Lung (tissue), 17 donors: ENCODE measurements at places on chromosomes 7 and 10. TPM values are rescaled to one million over a fixed set of nuclear protein-coding genes. Genes with fewer than 3 reads are reported as not detected.
A peak's percentile ranks its signal among the peaks of the same experiment; 100 is the strongest.

DNA sequence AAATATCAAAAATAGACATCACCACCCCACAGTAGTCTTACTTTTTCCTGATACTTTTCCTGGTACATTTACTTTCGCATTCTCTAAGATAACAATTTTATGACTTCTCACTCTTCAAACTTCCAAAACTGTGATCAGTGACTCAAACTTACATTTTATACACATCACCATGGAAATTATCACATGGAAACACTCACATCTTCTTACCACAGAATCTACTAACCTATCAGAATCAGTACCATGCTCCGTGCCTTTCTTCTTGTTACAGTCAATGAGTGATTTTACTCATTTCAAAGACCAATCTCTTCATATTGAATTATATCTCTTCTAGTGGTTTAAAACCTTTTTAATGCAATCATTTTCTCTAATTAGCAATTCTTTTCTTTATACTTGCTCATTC lies 120.3 kb downstream of the PTEN start:
- H3K4me1 ChIP-seq, result no peaks in the 10 kb centered on the region
- no peak overlapping the region for H3K4me3 ChIP-seq
- H3K36me3 ChIP-seq, result no peaks in the 10 kb centered on the region
- DNase-seq, result no peak
- H3K27ac ChIP-seq, result no peak overlapping the region

Gene AKR1C8
- total RNA-seq, result not detected

DNA sequence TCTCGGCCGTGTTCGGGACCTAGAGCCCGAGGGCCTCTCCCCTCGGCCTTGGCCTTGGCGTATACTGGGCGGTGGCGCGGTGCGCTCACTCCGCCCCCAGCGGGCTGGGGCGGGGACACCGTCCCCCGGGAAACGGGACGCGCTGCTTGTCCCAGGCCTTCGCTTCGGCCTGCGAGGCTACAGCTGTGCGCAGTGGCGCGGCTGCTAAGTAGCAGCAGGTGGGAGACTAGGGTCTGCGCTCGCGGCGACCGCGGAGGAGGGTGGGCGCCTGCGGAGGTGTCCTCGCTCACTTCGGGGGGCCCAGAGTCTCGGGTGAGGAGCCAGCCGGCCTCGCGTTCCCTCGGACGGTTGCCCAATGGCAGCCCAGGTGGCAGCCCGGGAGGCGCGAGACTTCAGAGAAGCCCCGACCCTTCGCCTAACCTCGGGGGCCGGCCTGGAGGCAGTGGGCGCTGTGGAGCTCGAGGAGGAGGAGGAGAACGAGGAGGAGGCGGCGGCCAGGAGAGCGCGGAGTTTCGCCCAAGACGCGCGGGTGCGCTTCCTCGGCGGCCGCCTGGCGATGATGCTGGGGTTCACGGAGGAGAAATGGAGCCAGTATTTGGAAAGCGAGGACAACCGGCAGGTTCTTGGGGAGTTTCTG lies at the start of gene DNAH11:
Gene DNAH11 (plus strand): TSS at position 149 of the 637 bp plus-strand sequence. CDS start 207 bp downstream, at position 356.
- H3K27ac ChIP-seq, result no peak within 1 kb of the TSS
- H3K4me1 ChIP-seq, result no peaks in the 10 kb centered on the region
- peaks cover 3% of the 10 kb centered on the region for H3K27me3 ChIP-seq
- H3K4me3 ChIP-seq, result peak within 1 kb of the TSS; percentile 27
- DNase-seq, result peak; percentile 61

DNA sequence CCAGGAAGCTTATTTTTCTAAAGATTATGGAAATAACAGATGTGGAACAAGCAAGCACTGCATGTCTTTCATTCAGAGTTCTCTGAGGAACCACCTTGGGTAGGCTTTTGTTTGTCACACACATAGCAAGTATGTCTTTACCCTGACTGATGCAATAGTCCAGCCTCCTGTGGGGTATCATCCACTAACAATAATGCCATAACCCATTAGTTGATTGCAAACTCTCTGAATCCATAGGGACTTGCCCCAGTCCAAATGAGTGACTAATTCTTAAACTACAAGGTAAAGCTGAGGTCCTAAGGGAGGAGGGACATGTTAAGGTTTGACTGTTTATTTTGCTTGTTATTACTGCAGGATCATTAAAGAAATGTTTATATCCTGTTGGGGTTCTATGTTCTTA lies 151.4 kb upstream of the PRPS1L1 start:
- no peaks in the 10 kb centered on the region for H3K36me3 ChIP-seq
- H3K4me3 ChIP-seq, result no peak overlapping the region
- no peak overlapping the region for H3K27ac ChIP-seq
- no peak for DNase-seq
- no peaks in the 10 kb centered on the region for H3K4me1 ChIP-seq
- no peaks in the 10 kb centered on the region for H3K27me3 ChIP-seq

Gene NRF1
- total RNA-seq, result 19.0 TPM

GRCh38 chr7:86949779-86950260 lies 109.6 kb downstream of the ELAPOR2 start:
- DNase-seq, result no peak
- H3K27ac ChIP-seq, result no peak overlapping the region
- no peaks in the 10 kb centered on the region for H3K36me3 ChIP-seq
- H3K27me3 ChIP-seq, result no peaks in the 10 kb centered on the region
- H3K4me1 ChIP-seq, result no peaks in the 10 kb centered on the region
- H3K4me3 ChIP-seq, result no peak overlapping the region

DNA sequence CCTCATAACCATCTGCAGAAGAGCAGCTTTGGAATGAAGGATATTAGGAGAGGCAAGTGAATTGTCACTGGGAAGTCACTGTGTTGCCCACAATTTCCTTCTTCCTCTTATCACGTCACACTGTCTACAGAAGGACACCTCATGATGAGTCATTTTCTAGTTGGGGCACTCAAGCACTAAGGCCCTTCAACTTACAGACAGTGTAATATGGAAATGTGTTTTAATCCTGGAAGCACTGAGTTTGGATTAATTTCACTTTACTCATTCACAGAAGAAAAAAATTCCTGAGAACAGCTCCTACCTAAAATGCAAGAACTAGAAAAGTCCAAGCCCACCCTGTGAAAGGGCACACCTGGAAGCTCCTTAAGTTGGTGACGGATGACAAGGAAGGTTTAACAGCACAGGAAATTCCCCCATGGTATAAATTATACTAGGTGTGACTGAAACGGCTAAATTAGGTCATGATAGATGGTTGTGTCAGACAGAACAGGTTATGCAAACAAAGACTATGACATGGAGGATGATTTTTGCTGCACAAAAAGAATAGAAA lies 56.6 kb downstream of the PARD3 start:
- peaks cover 10% of the 10 kb centered on the region for H3K4me1 ChIP-seq
- no peak for DNase-seq
- H3K4me3 ChIP-seq, result no peak overlapping the region
- H3K27me3 ChIP-seq, result no peaks in the 10 kb centered on the region
